ENCODE measurements at places on chromosomes 11 and 22. TPM values are rescaled to one million over a fixed set of nuclear protein-coding genes. Genes with fewer than 3 reads are reported as not detected.

Gene OR5D16
- not detected for total RNA-seq

Gene CARD16
- total RNA-seq, result 53.0 TPM

Gene DDX10
- total RNA-seq, result 16.1 TPM

Gene REXO2
- total RNA-seq, result 92.7 TPM

Gene PGA5
- 0.41 TPM for total RNA-seq

Gene CCDC81
- total RNA-seq, result 0.60 TPM

Gene RNF215
- 9.0 TPM for total RNA-seq

Gene BBOX1
- total RNA-seq, result not detected

Gene HTR3A
- total RNA-seq, result 0.17 TPM

Gene NXPE4
- total RNA-seq, result 64.4 TPM

Gene OR51E2
- total RNA-seq, result 1.0 TPM

Gene LRRN4CL
- 1.2 TPM for total RNA-seq

Gene LUZP2
- 5.6 TPM for total RNA-seq

Gene TPBGL
- total RNA-seq, result not detected

Gene KDELR3
- 4.2 TPM for total RNA-seq

Gene NPAS4
- total RNA-seq, result not detected

Gene KRTAP5-10
- total RNA-seq, result not detected

Gene RPS6KA4
- 33.6 TPM for total RNA-seq

Gene POU2AF2
- 2.1 TPM for total RNA-seq

Measured in mucosa of descending colon (tissue), 3 donors.